NCI-H2171 treated with DMSO at 0.1 percent for 48 hours (cell line): ENCODE measurements at places on chromosomes 1 and 21.

GRCh38 chr1:149885339-149886120 is 13.8 kb upstream of the BOLA1 start:
- peak; percentile 87 for DNase-seq

GRCh38 chr21:31201144-31201543 is 142.9 kb downstream of the TIAM1 start:
- no peak for DNase-seq

- peak; percentile 49 for DNase-seq
Measured at GRCh38 chr21:25528515-25528914, 78.8 kb downstream of the MRPL39 start.

DNA sequence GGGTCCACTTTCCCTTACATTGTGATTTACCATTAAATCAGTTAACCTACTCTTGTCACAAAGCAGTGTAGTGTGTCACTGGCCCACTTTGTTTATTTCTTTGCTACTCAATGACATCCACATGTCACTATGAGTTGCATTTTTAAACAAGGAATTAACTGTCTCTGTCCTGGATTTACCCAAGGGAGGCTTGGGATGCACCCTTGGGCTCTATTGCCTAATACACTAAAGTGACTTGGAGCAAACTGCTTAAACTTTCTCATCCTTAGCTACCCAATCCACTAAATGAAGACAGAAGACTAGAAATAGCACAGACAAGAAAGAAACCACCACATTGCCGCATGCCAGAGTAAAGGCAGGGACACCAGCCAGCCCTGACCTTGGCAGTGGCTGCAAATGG is 136.2 kb upstream of the TIAM1 start:
- no peak for DNase-seq

GRCh38 chr1:244296003-244296402 is 155.7 kb downstream of the ADSS2 start:
- DNase-seq, result no peak

DNA sequence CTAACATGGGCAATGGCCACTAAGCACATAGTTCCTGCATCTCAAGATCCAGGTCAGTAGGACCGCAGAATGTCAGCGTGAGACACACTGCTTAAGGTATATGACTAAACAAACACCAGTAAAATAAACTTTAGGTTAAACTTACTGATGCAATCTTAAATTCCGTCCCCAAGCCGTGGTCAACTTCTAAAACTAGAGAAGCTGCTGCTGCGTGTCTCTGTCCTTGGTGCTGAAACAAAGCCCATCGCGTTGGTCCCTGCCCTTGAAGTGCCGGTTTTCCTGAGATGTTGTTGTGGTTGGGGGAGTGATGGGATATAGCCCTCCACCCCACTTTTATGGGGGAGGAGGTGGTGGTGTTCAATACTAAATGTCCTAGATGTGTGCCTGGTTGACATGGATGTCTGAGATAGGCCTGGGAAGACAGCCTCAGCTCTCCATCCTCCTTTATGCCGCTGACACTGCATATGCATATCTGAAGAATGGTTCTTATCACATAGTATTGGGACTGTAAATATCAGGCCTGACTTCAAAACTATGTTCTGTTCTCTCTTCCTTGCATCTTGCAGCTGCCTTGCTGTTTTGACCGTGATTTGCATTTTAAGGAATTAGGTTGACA is 72.0 kb upstream of the KCNA3 start:
- DNase-seq, result no peak

DNA sequence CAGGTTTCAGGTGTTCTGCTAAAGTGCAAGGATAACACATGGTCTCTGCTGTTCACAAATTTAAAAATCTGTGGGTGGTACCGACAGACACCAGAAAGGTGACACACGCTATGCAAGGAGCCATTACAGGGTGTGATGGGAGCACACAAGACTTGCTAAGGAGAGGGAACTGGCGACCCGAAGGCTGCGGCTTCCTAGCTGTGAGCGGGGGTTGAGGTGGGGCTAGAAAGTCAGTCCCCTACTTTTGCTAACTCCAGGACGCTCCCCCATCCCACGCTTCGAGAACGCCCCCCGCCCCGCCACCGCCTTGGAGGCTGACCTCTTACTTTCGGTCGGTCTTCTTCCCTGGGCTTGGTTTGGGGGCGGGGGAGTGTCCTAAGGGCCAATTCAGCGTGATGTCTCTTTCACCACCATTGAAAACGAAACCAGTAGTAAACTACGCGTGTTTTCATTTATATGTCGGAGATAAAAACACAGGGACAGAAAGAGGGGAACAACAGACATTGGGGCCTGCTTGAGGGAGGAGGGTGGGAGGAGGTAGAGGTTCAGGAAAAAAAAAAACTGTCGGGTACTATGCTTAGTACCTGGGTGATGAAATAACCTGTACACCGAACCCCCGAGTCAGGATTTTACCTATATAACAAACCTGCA is 1.1 kb downstream of the CKS1B start:
- peak; percentile 46 for DNase-seq

DNA sequence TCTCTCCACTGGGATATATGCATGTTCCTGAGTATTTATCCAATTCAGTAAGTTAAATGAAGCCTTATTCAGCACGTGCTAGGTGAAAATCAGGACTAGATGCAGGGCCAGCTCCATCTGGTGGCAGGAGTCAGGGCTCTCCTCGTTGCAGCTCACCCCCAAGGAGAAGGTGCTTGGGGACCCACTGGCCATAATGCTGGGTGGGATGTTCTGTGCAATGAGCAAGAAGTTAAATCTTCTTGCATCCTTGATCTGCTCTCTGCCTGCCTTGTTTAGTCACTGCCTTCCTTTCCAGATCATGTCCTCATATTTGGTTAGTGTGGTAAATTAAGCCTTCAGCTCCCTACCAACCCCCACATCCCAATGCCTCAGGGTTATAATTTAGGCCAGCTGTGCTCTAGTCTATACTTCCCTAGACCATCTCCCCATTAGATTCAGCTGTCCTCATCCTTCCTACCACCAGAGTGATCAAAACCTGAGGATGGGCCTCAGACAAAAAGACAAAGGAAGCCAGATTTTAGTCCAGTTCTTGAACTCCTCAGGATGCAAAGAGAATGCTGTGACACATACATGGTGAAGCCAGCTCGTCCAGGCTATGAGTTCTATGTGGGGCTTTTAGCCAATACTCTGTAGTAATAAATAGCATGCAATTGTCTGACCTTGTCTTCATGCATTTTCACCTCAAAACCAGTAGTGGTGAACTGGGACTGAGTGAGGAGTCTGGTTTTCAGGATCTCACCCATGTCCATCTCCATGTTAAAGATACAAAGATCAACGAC is 55.9 kb downstream of the SEC16B start:
- DNase-seq, result peak; percentile 13

- peak; percentile 30 for DNase-seq
Measured at GRCh38 chr1:28640766-28641165, 2.1 kb downstream of the TAF12 start.

DNA sequence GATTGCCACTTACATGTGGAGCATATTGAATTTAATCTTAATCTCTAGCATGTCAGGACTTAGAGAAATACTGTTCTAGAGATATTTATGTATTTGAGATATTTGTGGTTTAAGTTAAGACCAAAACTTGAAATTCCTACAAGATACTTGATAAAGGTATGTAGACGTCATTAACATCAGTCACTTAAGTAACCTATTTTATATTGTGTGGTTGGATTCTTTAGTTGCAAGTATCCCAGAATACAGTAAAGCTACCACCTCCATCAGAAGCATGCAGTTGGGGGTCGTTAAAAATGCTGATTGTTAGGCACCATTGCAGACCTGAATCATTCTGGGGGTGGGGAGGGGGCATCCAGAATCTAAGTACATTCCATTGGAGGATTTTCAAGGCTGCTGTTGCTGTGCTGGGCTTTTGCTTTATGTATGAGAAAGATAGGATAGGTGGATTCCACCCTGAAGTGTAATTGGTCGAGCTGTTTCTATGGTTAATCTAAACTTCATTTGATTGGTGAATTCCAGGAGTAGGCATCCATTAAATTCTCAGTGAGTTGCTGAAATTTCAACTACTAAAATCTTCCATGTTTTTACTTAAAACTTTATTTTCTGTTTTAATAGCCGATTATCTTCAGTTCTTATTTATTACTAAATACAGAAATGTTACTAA is 4.0 kb downstream of the H3-3A start:
- no peak for DNase-seq

DNA sequence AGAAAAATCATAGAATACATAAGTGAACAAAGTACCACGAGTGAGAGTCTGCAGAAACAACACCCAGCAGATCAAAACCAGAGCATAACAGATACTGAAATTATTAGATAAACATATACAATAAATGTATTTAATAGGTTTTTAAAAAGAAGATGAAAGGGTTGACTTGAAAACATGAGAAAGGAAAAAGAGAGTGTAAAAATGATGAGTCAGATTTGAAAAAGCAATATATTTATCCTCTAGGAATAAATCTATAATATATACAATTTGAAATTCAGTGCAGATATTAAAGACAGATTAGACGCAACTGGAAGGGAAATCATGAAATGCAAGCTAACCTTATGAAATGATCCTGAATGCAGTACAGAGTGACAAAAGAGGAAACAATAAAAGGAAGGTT is 170.2 kb upstream of the RUNX1 start:
- no peak for DNase-seq

GRCh38 chr1:175733722-175734121 is 9.7 kb downstream of the TNR start:
- DNase-seq, result no peak

- peak; percentile 73 for DNase-seq
Measured at GRCh38 chr1:6486433-6487011, 4.9 kb downstream of the PLEKHG5 start.

GRCh38 chr1:43572538-43572937 is 41.9 kb downstream of the PTPRF start:
- no peak for DNase-seq

DNA sequence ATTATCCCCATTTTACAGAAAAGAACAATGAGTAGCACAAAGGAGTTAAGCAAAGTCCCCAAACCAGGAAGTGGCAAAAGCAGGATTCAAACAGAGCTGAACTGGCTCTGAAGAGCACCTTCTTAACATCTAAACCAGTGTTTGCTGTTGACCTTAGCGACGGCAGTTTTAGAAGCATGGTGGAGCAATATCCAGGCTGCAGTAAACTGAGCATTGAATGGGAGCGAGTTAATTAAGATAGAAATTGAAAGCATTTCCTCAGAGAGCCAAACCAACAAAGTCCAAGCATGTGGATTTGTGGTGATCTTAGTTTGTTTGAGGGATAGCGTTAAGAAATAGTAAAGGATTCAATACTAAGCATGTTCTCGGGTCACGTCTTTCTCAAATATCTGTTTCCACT is 13.4 kb upstream of the ZNF281 start:
- DNase-seq, result no peak

DNA sequence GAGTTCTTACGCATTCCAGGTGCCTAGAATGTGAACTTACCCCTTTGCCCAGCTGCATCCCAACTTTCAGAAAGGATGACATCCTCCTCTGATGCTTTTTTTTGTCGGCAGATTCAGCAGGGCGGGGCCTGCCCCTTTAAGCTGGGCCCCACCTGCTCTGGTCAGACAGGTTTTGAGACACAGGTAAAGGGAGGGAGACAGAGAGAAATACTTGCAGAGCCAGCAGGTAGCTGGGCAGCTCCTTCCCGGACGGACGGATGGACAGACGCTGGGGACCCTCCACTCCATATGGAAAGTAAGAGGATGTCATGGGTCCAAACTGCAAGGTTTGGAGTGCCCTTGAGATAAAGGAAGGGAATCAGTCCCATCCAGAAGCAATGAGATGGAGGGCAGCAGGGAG is at the start of gene TMEM79:
TSS of gene TMEM79 (plus strand) at position 214 of the 400 bp plus-strand sequence. CDS start 902 bp downstream, outside the sequence.
- no peak for DNase-seq

- no peak for DNase-seq
Measured at GRCh38 chr1:17553975-17554700, 14.6 kb downstream of the ARHGEF10L start.

DNA sequence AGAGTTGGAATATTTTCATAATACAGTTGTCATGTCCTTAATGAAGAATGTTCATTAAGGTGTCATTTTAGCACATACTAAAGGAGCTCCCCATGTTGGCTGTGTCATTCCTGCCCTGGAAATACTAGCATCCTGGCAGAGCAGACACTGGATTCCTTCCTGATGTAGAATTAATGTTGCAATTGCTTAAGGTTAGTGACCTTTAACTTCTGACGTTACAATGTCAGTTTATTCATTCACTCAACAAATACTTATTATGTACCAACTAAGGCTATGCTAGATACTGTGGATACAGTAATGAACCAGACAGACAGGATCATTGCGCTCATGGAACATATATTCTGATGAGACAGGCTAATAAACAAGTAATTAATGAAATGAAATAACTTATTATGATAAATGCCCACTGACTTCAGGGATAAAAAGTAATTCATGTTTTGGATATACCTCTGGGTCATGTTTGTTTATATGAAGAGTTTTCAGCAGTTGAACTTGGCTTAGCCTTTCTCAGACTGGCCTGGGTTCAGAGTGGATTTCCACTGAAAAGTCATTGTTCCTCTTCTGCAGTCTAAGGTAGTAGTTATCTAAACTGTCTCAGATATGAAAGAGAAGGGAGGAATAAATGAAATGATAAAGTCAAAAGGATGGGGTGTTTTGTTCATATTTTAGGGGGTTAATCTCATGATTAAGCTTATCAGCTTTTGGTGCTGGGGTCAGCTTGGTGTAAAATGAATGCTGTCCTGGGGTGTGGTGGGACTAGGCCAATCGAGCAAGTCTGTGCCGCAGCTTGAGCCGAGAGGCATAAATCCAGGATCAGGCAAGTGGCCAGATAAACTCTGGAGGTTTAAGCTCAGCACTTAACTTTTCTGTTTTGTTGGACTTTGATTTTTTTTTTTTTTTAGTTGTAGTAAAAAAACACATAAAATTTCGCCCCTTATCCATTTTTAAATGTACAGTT is 43.3 kb upstream of the KCNQ4 start:
- DNase-seq, result no peak

DNA sequence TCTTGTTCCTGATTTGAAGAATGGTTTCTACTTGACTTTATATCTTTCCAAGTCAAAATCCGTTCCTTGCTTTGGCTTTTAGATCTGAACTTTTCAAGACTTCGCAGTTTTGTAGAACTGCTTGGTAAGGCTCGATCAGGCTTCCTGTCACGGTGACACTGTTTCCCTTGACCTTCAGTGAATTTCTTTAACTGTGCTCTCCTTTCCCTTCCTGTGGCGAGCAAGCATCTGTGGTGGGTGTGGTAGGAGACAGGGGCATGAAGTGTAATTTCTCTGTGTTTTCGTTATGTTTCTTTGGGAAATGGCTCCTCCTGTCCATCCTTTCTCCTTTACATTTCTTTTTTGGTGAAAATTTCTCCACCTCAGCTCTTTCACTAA is 10.4 kb downstream of the STYXL2 start:
- DNase-seq, result no peak

- DNase-seq, result no peak
Measured at GRCh38 chr1:78142736-78143135, 97.0 kb downstream of the GIPC2 start.

GRCh38 chr21:44464351-44464750 is 9.0 kb downstream of the LRRC3 start:
- DNase-seq, result no peak

GRCh38 chr1:9689011-9689706 is 37.6 kb downstream of the PIK3CD start:
- peak; percentile 73 for DNase-seq

DNA sequence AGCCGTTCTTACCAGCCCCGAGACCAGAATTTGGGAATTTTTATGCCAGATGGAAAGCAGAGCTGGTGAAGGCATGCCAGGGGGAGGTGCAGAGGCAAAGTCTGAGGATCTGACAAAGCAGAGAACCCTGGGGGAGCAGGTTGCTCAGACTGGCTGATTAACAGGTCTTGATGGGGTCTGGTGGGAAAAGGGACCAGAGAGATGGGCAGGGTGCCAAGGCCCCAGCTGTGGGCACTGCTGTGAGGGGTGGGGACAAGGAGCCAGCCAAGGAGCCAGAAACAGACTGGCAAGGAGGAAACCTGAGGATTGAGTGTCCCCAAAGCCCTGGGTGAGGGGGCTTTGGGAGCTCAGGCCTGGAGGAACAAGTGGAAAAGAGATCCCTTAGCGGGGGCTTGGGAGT is 21.4 kb downstream of the RPS6KA1 start:
- peak; percentile 79 for DNase-seq
